ENCODE measurements at places on chromosomes 5 and 9. TPM values are rescaled to one million over a fixed set of nuclear protein-coding genes. Genes with fewer than 3 reads are reported as not detected.

Gene C9
- not detected for total RNA-seq

Gene CCL27
- total RNA-seq = not detected

Gene PCDHA10
- 0.19 TPM for total RNA-seq

Gene PPP3R2
- not detected for total RNA-seq

Gene PTGES
- 0.33 TPM for total RNA-seq

Gene DOCK2
- total RNA-seq = 0.86 TPM

Gene ZFP37
- total RNA-seq = 1.1 TPM

Gene NXNL2
- not detected for total RNA-seq

Gene PCDHGB4
- total RNA-seq = 15.2 TPM

Gene PFN3
- total RNA-seq = not detected
